ENCODE measurements at places on chromosomes 6 and 20. TPM values are rescaled to one million over a fixed set of nuclear protein-coding genes. Genes with fewer than 3 reads are reported as not detected.

The LSM2 gene
- 57.4 TPM for total RNA-seq

The DUSP22 gene
- total RNA-seq = 15.7 TPM

The DDX43 gene
- total RNA-seq = not detected

The NR2E1 gene
- not detected for total RNA-seq

The POPDC3 gene
- not detected for total RNA-seq

The METTL24 gene
- total RNA-seq = not detected

The TREM1 gene
- not detected for total RNA-seq

The GMEB2 gene
- total RNA-seq = 13.7 TPM

The OPN5 gene
- total RNA-seq = not detected

- peaks cover 31% of the 10 kb centered on the region for H3K36me3 ChIP-seq
- H3K4me3 ChIP-seq = no peak overlapping the region
- peaks cover 48% of the 10 kb centered on the region for H3K4me1 ChIP-seq
- H3K27me3 ChIP-seq = no peaks in the 10 kb centered on the region
- no peak overlapping the region for H3K27ac ChIP-seq
These were observed 17.5 kb downstream of the C20orf173 start for GRCh38 chr20:35511814-35512420.

DNA sequence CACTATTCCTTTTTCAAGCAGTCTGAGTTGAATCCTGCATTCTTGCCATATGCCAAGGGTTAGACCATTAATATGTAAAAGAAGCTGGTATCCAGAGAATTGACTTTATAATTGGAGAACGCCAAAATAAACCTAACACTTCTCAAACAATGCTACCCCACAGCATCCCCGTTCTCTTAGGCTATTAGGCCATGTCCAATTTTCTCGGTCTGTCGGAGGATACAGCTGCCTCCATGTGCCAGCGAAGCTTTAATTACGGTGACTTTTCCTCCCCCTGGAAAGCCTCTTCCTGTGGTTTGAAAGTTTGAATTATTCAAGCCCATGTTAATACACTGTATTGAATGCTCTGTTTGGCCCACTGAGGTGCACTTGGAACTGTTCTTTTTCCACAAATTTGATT lies 60.5 kb downstream of the HS3ST5 start:
- H3K4me1 ChIP-seq = no peaks in the 10 kb centered on the region
- no peak for DNase-seq
- no peaks in the 10 kb centered on the region for H3K27me3 ChIP-seq

- H3K27ac ChIP-seq = no peak overlapping the region
- DNase-seq = no peak
- H3K27me3 ChIP-seq = no peaks in the 10 kb centered on the region
- no peak overlapping the region for H3K4me3 ChIP-seq
- no peaks in the 10 kb centered on the region for H3K36me3 ChIP-seq
These were observed 91.0 kb upstream of the MCHR2 start for GRCh38 chr6:100084991-100085364.

- no peak overlapping the region for H3K27ac ChIP-seq
- no peaks in the 10 kb centered on the region for H3K36me3 ChIP-seq
- H3K4me1 ChIP-seq = no peaks in the 10 kb centered on the region
- no peak overlapping the region for H3K4me3 ChIP-seq
- no peak for DNase-seq
These were observed 146.8 kb downstream of the RPS12 start for GRCh38 chr6:132961122-132961521.

DNA sequence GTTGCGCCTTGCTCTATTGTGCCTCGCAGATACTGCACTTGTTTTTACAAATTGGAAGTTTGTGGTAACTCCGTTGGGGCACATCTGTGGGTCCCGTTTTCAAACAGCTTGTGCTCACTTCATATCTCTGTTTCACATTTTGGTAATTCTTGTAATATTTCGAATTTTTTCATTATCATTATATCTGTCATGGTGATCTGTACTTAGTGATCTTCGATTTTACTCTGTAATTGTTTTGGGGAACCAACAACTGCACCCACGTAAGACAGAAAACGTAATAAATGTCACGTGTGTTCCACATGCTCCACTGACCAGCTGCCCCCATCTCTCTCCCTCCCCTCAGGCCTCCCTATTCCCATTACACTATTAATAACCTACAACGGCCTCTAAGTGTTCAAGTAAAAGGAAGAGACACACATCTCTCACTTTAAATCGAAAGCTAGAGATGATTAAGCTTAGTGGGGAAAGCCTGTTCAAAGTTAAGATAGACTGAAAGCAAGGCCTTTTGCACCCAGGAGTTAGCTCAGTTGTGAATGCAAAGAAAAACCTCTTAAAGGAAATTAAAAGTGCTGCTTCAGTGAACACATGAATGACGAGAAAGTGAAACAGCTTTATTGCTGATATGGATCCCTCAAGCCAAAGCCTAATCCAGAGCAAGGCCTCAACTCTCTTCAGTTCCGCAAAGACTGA lies 26.9 kb downstream of the TTLL2 start:
- H3K27me3 ChIP-seq = 0 out of 2 replicates have a peak, but pooled peaks cover 4% of the 10 kb centered on the region
- H3K4me3 ChIP-seq = no peak overlapping the region
- DNase-seq = no peak
- H3K36me3 ChIP-seq = no peaks in the 10 kb centered on the region
- H3K4me1 ChIP-seq = peaks cover 9% of the 10 kb centered on the region

DNA sequence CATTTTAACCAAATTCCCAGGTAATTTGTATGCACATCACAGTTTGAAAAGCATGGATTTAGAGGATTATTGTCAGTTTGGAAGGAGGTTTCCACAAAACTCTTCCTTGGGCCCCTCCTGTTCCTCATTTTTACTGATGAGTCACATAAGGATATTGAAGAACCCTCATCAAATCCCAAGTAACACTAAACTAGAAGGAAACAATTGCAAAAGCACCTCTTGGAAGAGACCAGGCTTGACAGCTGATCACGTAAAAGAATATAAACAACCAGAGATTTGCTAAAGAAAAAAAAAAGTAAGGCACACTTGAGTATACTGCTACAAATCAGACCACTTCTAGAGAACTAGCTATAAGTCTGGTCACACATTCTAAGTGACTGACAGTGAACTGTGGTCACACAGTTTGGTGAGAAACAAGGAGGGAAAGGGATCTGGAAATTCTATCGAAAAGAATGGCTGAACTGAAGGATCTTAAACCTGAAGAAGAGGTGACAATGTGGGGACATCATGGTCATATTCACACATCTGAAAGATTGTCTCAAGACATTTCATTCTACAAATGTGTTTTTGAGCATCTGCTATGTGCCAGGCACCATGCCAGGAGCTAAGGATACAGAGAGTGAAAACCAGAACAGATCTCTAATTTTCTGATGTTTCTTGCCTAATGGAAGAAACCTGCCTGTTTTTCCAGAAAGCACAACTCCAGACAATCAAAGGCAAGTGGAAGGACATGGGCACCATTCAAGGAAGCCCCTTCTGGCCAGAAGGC lies 24.1 kb downstream of the ZHX3 start:
- H3K27ac ChIP-seq = no peak overlapping the region
- no peaks in the 10 kb centered on the region for H3K4me1 ChIP-seq
- DNase-seq = no peak
- no peak overlapping the region for H3K4me3 ChIP-seq
- no peaks in the 10 kb centered on the region for H3K27me3 ChIP-seq

GRCh38 chr6:32603888-32604287 lies 14.2 kb upstream of the HLA-DRB1 start:
- peak; percentile 58 for DNase-seq
- H3K27ac ChIP-seq = peak overlapping the region; percentile 76
- no peaks in the 10 kb centered on the region for H3K36me3 ChIP-seq
- H3K4me3 ChIP-seq = peak overlapping the region; percentile 54

GRCh38 chr6:111823831-111824607 lies 49.2 kb downstream of the FYN start:
- peaks cover 10% of the 10 kb centered on the region for H3K36me3 ChIP-seq
- H3K27ac ChIP-seq = peak overlapping the region; percentile 42
- H3K27me3 ChIP-seq = no peaks in the 10 kb centered on the region
- H3K4me1 ChIP-seq = peaks cover 66% of the 10 kb centered on the region
- DNase-seq = no peak

- no peak overlapping the region for H3K27ac ChIP-seq
- no peak overlapping the region for H3K4me3 ChIP-seq
- no peak for DNase-seq
- no peaks in the 10 kb centered on the region for H3K27me3 ChIP-seq
- H3K4me1 ChIP-seq = no peaks in the 10 kb centered on the region
These were observed 979.8 kb upstream of the MANEA start for GRCh38 chr6:94597487-94597886.

- DNase-seq = peak; percentile 81
- H3K36me3 ChIP-seq = peaks cover 12% of the 10 kb centered on the region
- H3K4me1 ChIP-seq = peaks cover 38% of the 10 kb centered on the region
- peak overlapping the region; percentile 84 for H3K4me3 ChIP-seq
- H3K27ac ChIP-seq = peak overlapping the region; percentile 76
These were observed 943 bp downstream of the ZUP1 start for GRCh38 chr6:116667623-116668022.

GRCh38 chr6:72040111-72040510 lies 153.8 kb downstream of the RIMS1 start:
- no peak overlapping the region for H3K4me3 ChIP-seq
- no peaks in the 10 kb centered on the region for H3K27me3 ChIP-seq
- no peaks in the 10 kb centered on the region for H3K36me3 ChIP-seq
- no peaks in the 10 kb centered on the region for H3K4me1 ChIP-seq

GRCh38 chr6:42025845-42026243 lies 24.5 kb upstream of the TAF8 start:
- peak overlapping the region; percentile 48 for H3K4me3 ChIP-seq
- H3K4me1 ChIP-seq = peaks cover 61% of the 10 kb centered on the region
- DNase-seq = no peak
- H3K36me3 ChIP-seq = no peaks in the 10 kb centered on the region
- no peaks in the 10 kb centered on the region for H3K27me3 ChIP-seq

DNA sequence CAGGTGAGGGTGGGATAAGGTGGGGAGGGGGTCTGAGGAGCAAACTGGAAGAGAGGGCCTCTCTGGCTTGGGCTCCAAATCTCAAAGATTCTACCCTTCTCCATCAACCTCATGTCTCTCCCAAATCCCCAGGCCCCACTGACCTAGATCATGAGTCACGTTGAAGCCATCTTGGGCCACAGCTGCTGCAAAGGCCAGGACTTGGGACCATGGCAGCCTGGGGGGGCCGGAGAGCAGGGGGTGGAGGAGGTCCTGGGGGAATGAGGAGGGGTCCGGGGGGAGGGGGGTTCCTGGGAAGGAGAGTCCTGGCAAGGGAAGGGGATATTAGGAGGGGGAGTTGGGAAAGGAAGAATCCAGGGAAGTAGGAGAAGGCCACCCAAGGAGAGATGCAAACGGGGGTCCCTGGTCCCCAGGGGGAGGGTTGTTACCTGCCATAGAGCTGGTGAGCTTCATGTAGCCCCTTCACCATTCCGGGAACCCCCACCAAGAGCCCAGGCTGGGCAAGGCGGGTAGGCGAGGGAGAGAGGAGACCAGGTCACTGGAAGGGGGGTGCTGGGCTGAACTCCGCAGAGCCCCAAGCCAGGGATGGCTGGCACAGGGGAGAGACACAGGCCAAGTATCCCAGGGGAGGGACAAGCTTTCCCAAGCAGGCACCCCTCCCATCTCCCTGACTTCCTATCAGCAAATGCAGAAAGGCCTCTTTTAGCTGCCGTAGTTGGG lies 12.7 kb downstream of the GGT7 start:
- no peaks in the 10 kb centered on the region for H3K36me3 ChIP-seq
- peaks cover 6% of the 10 kb centered on the region for H3K4me1 ChIP-seq
- H3K4me3 ChIP-seq = no peak overlapping the region
- no peak for DNase-seq
- H3K27ac ChIP-seq = no peak overlapping the region

GRCh38 chr6:57421503-57421902 lies 104.1 kb downstream of the PRIM2 start:
- DNase-seq = peak; percentile 56
- H3K36me3 ChIP-seq = 0 out of 2 replicates have a peak, but pooled peaks cover 7% of the 10 kb centered on the region
- no peak overlapping the region for H3K4me3 ChIP-seq
- no peaks in the 10 kb centered on the region for H3K27me3 ChIP-seq
- H3K4me1 ChIP-seq = peaks cover 46% of the 10 kb centered on the region

- DNase-seq = no peak
- H3K27ac ChIP-seq = no peak overlapping the region
- no peak overlapping the region for H3K4me3 ChIP-seq
- H3K27me3 ChIP-seq = no peaks in the 10 kb centered on the region
- H3K4me1 ChIP-seq = no peaks in the 10 kb centered on the region
These were observed 45.1 kb downstream of the CGA start for GRCh38 chr6:87049779-87050178.

- no peak for DNase-seq
- H3K36me3 ChIP-seq = 0 out of 2 replicates have a peak, but pooled peaks cover 3% of the 10 kb centered on the region
- peak overlapping the region; percentile 97 for H3K27ac ChIP-seq
These were observed 27.9 kb downstream of the PLEKHG1 start for GRCh38 chr6:150627585-150628025.

DNA sequence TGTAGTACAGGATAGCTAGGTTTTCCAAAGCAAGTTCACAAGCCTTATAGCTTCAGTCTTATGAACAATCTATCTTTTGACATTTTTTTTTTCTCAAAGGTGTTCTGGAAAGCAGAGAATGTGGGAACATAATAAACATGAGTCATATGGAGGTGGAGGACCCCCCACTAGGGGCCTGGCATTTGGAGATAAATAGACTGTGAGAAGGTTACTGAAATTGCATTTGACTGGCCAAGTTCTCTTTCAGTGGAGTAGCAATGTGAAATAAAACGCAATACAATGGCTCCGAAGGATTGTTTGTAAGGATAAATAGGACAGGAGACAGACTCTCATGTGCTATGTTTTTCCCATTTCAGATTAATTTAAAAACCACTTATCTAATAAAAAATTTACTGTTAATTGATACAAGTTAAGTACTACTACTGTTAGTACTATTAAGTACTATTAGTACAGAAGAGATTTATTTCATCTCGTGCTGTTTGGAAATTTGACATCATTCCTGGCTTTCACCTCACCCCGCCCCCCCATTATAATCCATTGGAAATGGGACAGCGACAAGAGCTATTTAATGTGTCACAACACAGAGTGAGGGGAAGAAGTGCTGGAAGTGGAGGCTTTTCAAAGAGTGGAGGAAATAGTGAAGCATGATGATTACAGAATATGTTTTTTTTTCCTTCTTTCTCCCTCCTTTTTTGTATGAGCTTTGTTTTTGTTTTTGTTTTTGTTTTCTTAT lies 122.6 kb upstream of the ID4 start:
- H3K4me3 ChIP-seq = no peak overlapping the region
- no peak for DNase-seq
- no peak overlapping the region for H3K27ac ChIP-seq
- no peaks in the 10 kb centered on the region for H3K36me3 ChIP-seq
- no peaks in the 10 kb centered on the region for H3K4me1 ChIP-seq

- H3K27me3 ChIP-seq = no peaks in the 10 kb centered on the region
- no peak overlapping the region for H3K4me3 ChIP-seq
- H3K4me1 ChIP-seq = no peaks in the 10 kb centered on the region
- DNase-seq = no peak
- no peak overlapping the region for H3K27ac ChIP-seq
- H3K36me3 ChIP-seq = no peaks in the 10 kb centered on the region
These were observed 234.2 kb downstream of the HACE1 start for GRCh38 chr6:104625536-104625935.
